Fibroblast of skin of right biceps (primary cell): ENCODE measurements at places on chromosomes 6 and 20.

- no peak for DNase-seq
Observed at GRCh38 chr6:162070639-162071038, 656.9 kb downstream of the PRKN start.

GRCh38 chr6:158322724-158323560, 10.7 kb downstream of the TULP4 start:
- peak; percentile 69 for DNase-seq

GRCh38 chr6:117521791-117522502, 39.5 kb downstream of the DCBLD1 start:
- peak; percentile 21 for DNase-seq

GRCh38 chr6:145801021-145801420, 13.6 kb downstream of the FBXO30 start:
- no peak for DNase-seq

DNA sequence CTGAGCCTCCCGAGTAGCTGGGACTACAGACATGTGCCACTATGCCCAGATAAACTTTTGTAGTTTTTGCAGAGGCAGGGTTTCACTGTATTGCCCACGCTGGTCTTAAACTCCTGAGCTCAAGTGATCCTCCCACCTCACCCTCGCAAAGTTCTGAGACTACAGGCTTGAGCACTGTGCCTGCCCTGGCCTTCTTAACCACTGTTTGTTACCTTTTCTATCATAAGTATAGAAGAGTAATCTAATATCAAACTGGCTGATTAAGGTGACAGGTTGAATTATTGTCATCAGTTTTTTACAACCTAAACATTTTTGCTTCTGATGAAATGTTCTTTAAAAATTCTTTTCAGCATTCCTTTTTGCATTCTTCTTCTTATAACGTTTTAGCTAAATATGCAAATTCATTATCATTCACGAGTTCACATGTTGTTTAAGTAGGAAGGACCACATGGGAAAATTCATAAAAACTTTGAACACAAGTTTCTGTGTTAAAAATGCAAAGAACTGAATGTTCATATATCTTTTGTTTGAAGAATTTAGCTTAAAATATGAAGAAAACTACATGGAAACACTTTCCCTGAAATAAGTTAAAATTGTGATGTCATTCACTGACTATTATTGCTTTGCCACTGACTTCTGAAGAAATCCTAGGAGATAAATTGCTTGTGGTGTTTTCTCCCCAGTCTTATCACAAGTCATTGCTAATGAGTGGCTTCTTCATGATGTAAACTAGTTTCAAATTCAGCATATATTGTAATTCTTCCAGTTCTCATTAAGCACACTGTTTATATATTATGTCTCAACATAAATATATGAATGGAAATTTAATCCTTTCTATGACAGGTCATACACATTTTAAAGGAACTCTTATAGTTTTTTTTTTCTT, 106.7 kb downstream of the ADGRB3 start:
- no peak for DNase-seq

GRCh38 chr6:44614396-44614795, 226.9 kb downstream of the CDC5L start:
- no peak for DNase-seq

- DNase-seq = no peak
Observed at GRCh38 chr20:32450484-32451061, 92.4 kb downstream of the ASXL1 start.

GRCh38 chr6:117448011-117448410, 22.3 kb upstream of the ROS1 start:
- peak; percentile 65 for DNase-seq

GRCh38 chr20:53252002-53252401, 279.8 kb downstream of the TSHZ2 start:
- DNase-seq = no peak

DNA sequence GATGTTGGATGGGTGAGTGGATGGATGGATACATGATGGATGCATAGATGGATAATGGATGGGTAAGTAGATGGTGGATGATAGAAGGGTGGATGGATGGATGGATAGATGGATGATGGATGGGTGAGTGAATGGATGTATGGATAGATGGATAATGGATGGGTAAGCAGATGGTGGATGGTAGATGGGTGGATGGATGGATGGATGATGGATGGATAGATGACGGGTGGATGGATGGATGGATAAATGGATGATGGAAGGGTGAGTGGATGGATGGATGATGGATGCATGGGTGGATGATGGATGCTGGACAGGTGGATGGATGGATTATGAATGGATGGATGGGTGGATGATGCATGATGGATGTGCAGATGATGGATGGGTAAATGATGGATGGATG, 175.5 kb downstream of the TAF4 start:
- no peak for DNase-seq

DNA sequence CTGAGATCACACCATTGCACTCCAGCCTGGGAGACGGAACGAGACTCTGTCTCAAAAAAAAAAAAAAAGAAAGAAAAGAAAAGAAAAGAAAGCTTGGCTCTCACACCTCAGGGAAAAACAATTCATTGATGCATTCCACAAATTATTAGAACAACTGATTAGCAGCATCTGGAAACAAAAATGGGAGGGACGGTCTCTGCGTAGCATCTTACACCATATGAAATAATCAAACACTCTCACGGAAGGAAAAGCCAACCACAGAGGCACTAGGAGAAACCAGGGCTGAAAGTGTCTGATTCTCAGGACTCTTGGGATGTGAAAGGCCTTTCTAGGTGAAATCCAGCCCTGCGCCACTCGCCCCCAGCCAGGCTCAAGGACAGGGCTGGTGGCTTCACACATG, 2.3 kb upstream of the HELZ2 start:
- DNase-seq = no peak

- DNase-seq = no peak
Observed at GRCh38 chr6:128446497-128446896, 73.9 kb downstream of the PTPRK start.

- peak; percentile 82 for DNase-seq
Observed at GRCh38 chr20:58550275-58551059, 35.3 kb upstream of the APCDD1L start.

DNA sequence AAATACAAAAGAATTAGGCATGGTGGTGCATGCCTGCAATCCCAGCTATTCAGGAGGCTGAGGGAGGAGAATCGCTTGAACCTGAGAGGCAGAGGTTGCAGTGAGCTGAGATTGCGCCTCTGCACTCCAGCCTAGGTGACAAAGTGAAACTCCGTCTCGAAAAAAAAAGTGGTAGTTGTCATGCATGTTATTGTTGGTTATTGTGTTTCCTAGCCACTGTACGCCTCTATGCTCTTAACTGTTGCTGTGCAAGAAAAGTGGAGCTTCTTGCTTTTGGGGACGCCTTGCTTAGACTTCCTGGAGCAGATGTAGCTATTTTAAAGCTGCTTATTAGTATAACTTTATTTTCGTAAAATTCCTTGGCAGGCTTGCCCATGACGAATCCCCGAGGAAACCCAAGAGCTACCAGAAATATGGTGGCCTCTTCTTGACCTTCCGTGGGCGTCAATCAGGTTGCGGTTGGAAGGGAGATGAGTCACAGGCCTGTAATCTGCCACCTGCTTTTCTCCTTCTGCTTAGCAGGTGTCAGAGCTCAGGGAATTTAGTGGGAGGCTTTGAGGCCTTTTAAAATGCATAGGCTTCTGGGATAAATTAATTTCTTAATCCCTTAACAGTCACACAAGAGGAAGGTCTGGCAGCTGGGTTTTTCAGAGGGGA, 17.3 kb downstream of the GABRR2 start:
- DNase-seq = peak; percentile 94

DNA sequence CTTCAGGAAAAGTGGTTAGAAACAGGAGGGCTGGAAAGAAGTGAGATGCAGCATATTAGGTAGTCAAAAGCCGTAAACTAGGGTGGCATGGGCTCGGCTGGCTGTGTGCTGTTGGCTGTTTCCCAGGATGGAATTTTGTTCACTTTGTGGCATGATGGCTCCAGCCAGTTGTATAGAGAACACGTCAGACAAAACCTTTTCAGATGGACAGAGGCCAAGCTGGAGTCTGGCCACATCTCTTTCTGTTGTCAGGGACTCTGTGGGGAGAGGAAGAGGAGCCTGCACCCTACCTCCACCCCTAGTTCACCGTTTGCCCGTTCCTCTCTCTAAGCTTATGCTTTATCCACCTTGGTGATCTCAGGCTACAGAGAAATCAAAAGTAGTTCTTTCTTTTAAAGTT, 22.0 kb downstream of the C6orf89 start:
- DNase-seq = peak; percentile 40

GRCh38 chr6:33678233-33678931, 33.1 kb downstream of the UQCC2 start:
- no peak for DNase-seq

DNA sequence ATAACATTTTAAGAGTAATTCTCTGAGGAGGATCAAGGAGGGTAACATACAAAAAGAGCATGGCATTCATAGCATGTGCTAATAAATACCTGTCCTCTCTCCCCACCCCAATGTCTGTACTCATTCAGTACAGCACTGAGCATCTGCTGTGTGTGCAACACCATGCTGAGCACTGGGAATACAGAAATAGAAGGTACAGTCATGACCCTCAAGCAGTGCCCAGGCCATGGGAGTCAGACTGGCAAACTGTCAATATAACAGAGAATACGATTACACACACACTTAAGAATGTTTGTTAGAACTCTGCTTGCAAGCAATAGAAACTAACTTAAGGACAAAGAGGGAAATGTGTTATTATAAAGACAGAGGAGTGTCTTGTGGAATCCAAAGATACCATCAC, 24.7 kb upstream of the ZFAND3 start:
- DNase-seq = peak; percentile 58

GRCh38 chr6:42251911-42252637, 34.4 kb upstream of the MRPS10 start:
- DNase-seq = peak; percentile 44

DNA sequence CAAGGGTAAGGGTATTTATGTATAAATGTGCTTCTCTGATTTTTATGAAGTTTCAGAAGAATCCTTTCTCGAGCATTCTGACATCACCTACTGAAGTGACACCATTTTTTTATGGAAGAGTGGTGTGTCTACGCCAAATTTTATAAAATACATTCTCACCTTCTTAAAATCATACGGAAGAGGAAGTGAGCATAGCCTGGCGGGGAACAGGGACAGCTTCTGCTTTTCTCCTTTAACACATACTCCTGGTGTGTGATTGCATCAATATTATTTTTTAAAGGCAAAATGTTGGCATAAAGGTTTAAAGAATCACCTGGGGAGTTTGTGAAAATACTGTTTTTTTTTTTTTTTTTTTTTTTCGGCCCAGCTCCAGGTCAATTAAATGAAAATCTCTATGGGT, 733.6 kb upstream of the MAN1A1 start:
- DNase-seq = no peak

- DNase-seq = peak; percentile 55
Observed at GRCh38 chr6:35911871-35912653, 8.8 kb downstream of the SRPK1 start.

- peak; percentile 65 for DNase-seq
Observed at GRCh38 chr20:22684072-22684762, 99.8 kb upstream of the FOXA2 start.

DNA sequence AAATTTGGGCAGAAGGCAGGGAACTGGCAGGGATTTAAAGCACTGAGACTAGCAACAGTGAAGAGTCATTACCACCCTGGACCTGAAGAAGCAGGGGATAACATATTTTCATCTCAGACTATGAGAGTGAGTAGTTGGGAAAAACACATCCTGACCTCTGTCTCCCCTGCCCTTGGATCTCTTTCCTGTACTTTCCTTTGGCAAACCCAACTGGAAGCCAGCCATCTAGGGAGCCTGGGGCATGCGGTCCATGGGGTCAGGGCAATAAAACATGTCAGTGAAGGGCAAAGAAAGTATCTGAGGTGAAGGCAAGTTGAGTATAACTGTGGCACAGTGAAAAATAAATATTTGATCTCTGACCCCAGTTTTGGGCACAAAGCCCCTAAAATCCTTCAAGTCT, 698.2 kb downstream of the DOK5 start:
- no peak for DNase-seq

- DNase-seq = peak; percentile 23
Observed at GRCh38 chr6:154806804-154807203, 73.6 kb downstream of the SCAF8 start.

- peak; percentile 89 for DNase-seq
Observed at GRCh38 chr6:90790696-90791095, 203.8 kb upstream of the MAP3K7 start.

- no peak for DNase-seq
Observed at GRCh38 chr6:20931093-20931492, 396.8 kb downstream of the CDKAL1 start.

DNA sequence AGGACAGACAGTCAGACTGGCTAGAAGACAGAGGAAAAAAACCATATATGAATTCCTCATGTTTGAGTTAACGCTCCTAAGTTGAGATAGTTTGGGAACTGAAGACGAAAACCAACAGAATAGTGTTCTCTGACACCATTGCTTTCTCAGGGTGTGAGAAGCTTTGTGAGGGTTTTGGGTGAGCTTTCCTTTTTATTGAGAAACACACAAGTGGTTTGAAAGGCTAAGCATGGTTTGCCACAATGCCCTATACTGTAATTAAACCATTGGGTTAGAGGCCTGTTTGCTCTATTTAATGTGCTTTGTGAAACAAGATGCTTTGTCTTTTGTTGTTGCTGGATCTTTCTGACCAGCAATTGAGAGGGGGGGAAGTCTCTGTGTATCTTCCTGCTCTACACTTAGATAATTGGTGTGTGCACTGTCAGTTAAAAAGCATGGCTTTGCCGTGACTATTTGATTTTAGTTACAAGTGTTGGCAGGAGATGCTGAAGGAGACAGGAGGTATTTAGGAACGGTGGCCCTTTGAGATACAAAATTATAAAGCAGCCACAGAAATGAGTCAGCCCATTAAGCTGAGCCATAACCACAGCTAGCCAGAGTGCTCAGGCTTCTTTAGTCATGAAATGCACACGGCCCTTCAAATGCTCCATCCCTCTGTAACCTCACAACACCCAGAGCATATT, 273.0 kb upstream of the PREP start:
- peak; percentile 95 for DNase-seq

DNA sequence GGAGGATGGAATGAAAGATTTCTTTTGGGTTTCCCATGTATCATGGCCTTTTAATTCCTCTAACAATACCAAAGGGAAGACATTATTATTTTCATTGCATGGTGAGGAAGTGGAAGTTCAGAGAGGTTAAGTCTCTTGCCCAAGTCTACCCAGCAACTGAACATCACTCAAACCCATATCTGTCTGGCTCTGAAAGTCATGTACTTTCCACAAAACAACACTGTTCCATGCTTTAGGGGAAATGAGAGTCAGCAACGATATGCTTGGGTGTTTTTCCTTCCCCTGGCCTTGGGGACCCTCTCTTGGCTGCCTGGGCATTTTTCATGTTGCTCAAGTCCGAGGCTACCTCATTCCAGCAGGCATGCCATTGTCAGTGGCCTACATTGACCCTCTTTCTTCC, 118.8 kb downstream of the ADTRP start:
- no peak for DNase-seq

- no peak for DNase-seq
Observed at GRCh38 chr6:136710877-136711552, 81.3 kb downstream of the MAP3K5 start.

DNA sequence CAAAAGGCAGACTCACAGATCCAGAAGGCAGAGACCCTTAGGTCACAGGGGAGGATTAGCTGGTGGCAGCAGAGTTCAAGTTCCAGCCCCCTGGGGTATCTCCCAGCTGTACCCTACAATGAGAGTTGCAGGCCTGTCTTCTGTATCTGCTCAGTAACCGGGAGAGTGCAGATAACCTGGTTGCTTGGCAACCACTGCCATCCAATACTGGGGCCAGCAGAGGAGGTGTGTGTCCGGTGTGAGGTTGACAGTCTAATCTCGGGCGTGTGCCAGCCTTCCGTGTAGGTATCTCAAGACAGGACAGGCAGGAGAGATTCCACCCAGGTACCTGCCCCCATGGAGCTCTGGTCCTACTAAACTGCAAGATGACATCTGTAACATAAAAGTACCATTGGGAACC, 56.6 kb upstream of the TBC1D7 start:
- no peak for DNase-seq

- no peak for DNase-seq
Observed at GRCh38 chr20:3964719-3965118, 50.6 kb downstream of the RNF24 start.
